ENCODE measurements at places on chromosomes 5 and 9. TPM values are rescaled to one million over a fixed set of nuclear protein-coding genes. Genes with fewer than 3 reads are reported as not detected.

PLAC8L1 gene
- polyA plus RNA-seq = not detected

IL9 gene
- not detected for polyA plus RNA-seq

DNA sequence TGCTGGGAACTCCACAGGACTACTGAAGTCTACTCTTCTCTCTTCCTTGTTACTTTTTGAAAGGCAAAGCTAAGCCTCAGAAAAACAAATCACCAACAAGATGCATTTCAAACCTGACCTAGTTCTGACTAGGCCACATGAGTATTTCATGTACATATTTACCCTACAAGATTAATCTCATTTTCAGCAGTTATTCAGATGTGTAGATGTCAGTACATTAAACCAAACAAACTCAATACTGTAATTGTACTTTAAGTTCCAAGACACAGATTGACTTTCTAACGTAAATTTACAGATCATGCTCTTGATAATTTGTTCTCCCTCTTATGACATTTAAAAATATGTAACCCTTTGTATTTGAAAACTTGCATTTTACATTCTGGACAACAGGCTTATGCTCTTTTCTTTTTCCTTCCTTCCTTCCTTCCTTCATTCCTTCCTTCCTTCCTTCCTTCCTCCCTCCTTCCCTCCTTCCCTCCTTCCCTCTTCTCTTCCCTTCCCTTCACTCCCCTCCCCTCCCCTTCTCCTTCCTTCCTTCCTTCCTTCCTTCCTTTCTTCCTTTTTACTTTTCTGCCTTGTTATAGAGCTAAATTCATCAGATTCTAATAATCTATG is 1653.4 kb downstream of the EFNA5 start:
- DNase-seq = no peak

DNA sequence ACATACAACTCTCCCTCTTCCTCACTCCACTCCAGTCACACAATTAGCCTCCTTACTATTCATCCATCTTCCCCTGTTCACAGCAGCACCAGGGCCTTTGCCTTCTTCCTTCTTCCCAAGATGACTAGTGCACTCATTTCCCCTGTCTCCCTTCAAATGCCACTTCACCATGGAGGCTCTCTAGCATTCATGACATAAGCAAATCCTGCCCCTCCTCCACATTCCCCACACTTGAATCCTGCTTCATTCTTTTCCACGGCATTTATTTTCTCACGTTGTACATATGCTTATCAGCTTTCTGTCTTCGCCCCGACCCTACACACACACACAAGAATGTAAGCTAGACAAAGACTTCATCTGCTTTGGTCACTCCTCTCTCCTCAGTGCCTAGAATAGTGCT is 133.3 kb downstream of the CDK5RAP2 start:
- DNase-seq = no peak

GRCh38 chr9:134358026-134358661 is 31.9 kb downstream of the RXRA start:
- DNase-seq = no peak

TSLP gene
- polyA plus RNA-seq = 0.60 TPM

GRCh38 chr9:5851445-5851844 is 18.5 kb upstream of the ERMP1 start:
- no peak for DNase-seq

GRCh38 chr5:113223315-113223714 is 211.5 kb downstream of the TSSK1B start:
- no peak for DNase-seq

GRCh38 chr5:133863857-133864585 is 104.4 kb downstream of the C5orf15 start:
- no peak for DNase-seq

GRCh38 chr9:127282611-127283010 is 18.0 kb downstream of the GARNL3 start:
- DNase-seq = no peak

DNA sequence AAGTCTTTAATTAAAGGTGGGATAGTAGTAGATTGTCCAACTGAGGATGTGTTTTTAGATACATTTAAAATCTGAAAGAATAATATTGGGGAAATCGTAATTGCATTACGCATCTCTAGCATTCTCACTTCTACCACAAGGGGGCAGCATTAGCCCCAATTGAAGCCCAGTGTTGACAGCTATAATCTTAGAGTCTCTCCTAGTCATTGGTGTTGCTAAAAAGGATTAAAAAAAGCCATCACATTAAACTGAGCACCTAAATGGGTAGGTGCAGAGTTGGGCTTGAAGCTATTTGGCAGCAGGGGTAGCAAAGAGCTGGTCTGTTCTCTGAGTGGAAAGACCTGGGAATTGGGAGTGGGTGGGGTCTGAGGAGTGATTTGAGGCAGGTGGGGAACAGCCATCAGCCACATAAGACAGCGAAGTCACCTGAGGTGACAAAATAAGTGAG is 177.2 kb downstream of the OSTF1 start:
- peak; percentile 81 for DNase-seq

STK32A gene
- polyA plus RNA-seq = 7.8 TPM

GRCh38 chr5:147610798-147611197 is 100.9 kb upstream of the DPYSL3 start:
- no peak for DNase-seq

- DNase-seq = no peak
Measured at GRCh38 chr5:6849316-6850105, 136.3 kb downstream of the TENT4A start.

GRCh38 chr5:14445013-14445412 is 136.6 kb upstream of the OTULINL start:
- DNase-seq = no peak

- DNase-seq = no peak
Measured at GRCh38 chr5:170538096-170538465, 34.3 kb downstream of the KCNIP1 start.

- no peak for DNase-seq
Measured at GRCh38 chr9:14437354-14438231, 123.7 kb upstream of the NFIB start.

PHF24 gene
- 0.09 TPM for polyA plus RNA-seq

GRCh38 chr5:5192681-5193080 is 52.6 kb downstream of the ADAMTS16 start:
- DNase-seq = no peak

DNA sequence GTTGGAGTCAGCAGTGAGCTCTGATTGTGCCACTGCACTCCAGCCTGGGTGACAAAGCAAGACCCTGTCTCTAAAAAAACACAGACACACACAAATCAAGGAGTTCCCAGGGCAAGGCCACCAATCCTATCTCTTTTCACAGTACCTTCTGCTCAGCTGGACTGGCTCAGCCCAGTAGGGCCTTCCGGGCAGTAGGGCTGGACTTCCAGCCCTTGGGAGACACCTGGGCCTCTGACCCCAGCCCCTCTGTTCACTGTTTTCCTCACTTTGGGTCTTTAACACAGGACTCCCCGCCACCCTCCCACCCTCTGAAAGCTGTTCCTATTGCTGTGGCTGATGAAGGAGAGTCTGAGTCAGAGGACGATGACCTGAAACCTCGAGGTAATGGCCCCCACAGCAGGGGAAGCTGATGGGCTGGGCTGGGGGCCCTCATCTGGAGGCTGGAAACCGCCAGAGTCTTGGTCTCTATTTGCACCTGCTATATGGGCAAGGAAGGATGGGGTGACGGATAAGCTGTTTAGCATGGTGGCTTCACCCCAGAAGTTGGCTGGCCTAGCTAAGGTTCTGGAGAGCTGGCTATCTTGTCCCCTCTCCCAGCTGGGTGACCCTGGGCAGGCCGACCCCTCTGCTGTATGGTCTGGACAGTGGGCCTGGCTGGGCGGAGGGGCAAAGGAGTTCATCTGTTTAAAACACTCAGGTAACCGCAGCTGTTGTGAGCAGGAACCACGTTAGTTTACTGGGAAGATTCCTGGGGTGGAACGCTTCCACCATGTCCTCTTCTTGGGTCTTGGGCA is 25.6 kb downstream of the USP20 start:
- DNase-seq = peak; percentile 57

DNA sequence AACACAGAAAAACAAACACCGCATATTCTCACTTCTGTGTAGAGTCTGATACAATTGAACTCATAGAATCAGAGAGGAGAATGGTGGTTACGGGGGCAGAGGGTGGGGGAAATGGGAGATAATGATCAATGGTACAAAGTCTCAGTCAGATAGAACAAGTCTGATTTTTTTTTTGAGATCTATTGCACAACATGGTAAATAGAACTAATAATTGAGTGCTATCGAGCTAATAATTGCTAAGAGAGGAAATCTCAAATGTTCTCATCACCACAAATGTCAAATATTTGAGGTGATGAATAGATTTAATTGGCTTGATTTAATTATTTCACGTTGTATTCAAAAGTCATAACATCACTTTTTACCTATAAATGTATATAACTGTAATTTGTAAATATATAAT is 121.0 kb upstream of the SPIN1 start:
- no peak for DNase-seq

GRCh38 chr9:16294133-16294770 is 576.2 kb downstream of the BNC2 start:
- no peak for DNase-seq

DNA sequence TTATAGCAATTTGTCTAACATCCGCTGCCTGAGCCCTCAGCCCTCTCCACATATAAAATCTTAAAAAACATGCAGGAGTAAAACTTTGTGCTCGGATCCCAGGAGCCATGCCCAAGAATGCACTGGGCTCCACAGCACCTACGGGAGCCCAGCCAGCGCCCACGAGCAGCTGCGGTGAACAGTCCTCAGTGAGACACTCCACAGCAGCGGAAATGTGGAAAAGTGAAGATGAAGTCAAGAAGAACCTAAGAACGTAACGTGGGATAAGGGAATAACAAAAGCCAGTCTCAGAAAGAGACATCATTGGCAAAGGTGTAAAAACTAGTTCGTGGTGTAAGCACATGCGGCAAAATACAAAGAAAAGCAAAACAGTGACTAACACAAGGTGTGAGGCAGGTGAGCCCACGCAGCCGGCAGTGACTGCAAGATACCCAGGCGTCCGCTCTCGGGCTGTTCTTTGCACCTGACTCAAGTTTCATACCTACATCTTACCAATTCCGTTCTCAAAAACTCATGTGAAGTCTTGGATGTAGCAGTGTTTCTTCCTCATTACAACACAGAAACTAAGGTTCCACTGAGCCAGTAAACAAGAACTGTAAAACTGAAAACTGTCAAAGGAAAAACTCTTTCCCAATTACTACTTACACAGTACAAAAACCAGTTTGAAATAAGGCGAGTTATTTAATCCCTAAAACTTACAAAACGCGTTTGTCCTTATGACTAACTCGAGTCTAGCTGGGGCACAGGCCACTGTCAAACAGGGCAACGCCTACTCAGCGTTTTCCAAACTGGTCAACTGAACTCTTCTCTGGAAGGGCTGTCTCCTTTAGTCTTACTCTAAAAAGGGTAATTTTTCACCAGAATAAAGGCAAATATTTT is 1.7 kb downstream of the CAMSAP1 start:
- no peak for DNase-seq

- peak; percentile 89 for DNase-seq
Measured at GRCh38 chr9:98796364-98797101, at the start of gene ANKS6. Gene ANKS6, minus strand, starts transcription at chr9:98796555. Its CDS starts 64 bp downstream, at chr9:98796491.

- DNase-seq = no peak
Measured at GRCh38 chr9:27622693-27623340, 49.5 kb upstream of the C9orf72 start.

GRCh38 chr5:81233080-81233634 is at the start of gene CKMT2:
Gene CKMT2, plus strand, starts transcription at chr5:81233322. Its CDS starts 17,811 bp downstream, at chr5:81251133.
- DNase-seq = peak; percentile 84

DNA sequence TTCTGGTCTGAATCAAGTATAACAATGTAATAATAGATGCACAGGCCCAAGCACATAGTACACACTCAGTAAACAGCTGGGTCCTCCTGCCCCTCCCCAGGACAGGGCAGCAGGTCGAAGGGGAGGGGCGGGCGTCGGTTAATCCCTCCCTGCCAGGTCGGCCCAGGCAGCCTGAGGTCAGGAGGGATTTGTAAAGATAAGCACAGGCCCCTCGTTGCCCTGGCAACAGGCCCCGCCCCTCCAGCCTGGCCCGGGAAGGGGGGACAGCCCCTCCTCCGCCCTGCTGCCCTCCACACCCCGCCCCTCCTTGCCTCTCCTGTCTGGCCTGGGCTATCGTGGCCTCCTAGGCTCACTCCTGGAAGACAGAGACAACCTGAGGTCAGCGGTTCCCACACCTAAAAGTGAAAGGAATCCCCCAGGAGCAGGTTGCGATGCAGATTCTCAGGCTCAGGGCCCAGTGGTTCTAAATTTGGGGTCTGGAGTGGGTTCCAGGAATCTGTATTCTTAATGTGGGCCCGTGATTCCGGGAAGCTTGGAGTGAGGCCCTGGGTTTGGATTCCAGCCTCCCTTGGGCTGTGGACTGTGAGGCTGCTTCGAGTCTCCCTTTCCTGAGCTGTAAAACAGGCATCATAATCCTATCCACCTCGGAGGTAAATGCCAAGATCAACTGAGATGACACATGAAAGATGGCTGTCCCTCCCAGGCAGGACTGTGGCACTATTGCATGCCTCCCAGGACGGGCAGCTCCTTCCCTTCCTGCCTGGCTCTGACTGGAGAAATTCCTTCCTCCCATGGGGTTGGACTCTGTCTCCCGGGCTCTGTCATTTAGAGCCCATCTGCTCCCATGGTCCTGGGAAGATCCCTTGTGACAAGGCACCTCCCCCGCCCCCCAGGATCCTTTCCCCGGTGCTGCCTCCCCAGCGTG is 4.4 kb downstream of the CRB2 start:
- peak; percentile 97 for DNase-seq

RGS7BP gene
- polyA plus RNA-seq = 0.39 TPM

DPM2 gene
- polyA plus RNA-seq = 70.0 TPM

DNA sequence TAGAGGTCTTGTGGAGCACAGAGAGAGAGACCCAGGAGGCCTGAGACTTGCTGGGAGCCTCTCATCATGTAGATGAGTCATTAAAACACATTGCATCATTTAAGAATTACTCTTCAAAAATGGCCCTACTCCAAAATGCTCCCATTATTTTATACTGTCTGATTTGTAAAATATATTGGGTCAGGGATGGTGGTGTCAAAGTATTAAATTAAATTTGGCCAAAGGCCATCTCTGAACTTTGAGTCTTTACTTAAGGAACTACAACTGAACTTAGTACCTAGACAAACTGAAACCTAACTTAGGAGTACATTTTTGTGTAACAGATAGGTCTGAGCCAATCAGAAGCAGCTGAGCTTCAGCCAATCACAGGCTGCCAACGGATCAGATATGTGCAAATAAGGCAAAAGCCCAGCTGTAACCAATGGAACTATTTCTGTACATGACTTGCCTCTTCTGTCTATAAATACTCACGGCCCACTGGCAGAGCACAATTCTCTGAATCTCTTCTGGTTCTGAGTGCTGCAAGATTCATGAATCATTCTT is 657.2 kb downstream of the TLE1 start:
- no peak for DNase-seq

DEPDC1B gene
- 5.2 TPM for polyA plus RNA-seq

SH3TC2 gene
- polyA plus RNA-seq = 0.17 TPM

- no peak for DNase-seq
Measured at GRCh38 chr5:177367323-177367848, 9.7 kb downstream of the RGS14 start.

PCDHGC4 gene
- polyA plus RNA-seq = not detected

GRCh38 chr5:10301842-10302610 is 5.7 kb downstream of the CMBL start:
- peak; percentile 36 for DNase-seq

CPEB4 gene
- 9.5 TPM for polyA plus RNA-seq

- DNase-seq = peak; percentile 80
Measured at GRCh38 chr9:14428781-14429230, 114.9 kb upstream of the NFIB start.

- peak; percentile 61 for DNase-seq
Measured at GRCh38 chr9:126499005-126499910, 114.5 kb upstream of the LMX1B start.

ENTR1 gene
- 25.9 TPM for polyA plus RNA-seq
